ENCODE measurements at places on chromosomes 12 and 14. TPM values are rescaled to one million over a fixed set of nuclear protein-coding genes. Genes with fewer than 3 reads are reported as not detected.

The VTI1B gene
- total RNA-seq: 64.2 TPM

DNA sequence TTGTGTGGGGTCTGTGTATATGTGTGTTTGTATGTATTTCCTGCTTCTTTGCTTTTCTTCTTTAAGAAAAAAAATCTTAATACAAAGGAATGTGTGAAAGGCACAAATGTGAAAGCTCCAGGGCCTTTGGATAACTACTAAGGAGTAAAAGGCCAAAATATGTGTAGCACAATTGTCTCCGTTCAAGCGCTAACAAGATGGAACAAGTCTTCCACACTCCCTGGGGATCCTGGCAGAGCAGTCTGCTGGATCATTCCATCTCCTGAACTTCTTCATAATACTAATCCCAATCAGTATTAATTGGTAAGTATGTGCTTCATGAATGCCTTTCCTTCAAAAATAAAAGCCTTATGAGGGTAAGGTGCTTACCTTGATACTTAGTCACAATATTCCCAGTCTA is 462.5 kb upstream of the TBX3 start:
- no peak for DNase-seq

The HOTAIR gene
- total RNA-seq: not detected

- DNase-seq: no peak
Observed at GRCh38 chr14:94754391-94754942, 15.4 kb downstream of the GSC start.

DNA sequence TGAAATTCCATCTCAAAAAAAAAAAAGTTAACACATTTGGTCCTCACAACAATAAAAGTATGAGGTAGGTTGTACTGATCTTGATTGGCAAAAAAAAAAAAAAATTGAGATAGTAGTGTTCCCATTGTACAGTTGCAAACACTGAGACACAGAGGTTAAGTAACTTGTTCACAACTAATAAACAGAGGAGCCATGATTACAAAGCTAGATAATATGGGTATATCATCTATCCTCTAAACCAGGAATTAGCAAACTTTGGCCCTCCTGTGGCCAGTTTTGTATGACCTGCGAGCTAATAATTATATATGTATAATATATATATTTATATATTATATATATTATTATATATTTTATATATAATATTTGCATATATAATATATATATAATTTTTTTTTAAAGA is 2.3 kb upstream of the PSME1 start:
- no peak for DNase-seq

The BIN2 gene
- not detected for total RNA-seq

The ANKRD33 gene
- not detected for total RNA-seq

DNA sequence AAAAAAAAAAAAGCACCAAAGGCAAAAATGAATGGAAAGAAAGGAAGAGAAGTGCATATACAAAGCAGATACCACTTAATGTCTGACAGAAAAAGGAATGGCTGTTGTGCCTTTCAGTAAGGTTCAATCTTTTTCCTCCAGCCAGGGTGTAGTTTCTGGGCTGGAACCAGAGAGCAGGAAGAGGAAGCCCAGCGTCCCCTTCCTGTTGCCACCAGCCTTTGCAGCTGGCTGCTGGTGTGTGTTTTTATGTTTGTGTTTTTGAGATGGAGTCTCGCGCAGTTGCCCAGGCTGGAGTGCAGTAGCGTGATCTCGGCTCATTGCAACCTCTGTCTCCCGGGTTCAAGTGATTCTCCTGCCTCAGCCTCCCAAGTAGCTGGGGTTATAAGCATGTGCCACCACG is 64.6 kb upstream of the LTA4H start:
- no peak for DNase-seq

GRCh38 chr12:2372178-2372577 is 319.4 kb downstream of the CACNA1C start:
- no peak for DNase-seq

The PLEKHA5 gene
- total RNA-seq: 12.4 TPM

GRCh38 chr14:28773176-28773575 is 6.6 kb downstream of the FOXG1 start:
- no peak for DNase-seq

- no peak for DNase-seq
Observed at GRCh38 chr14:57470909-57471308, 22.7 kb downstream of the CCDC198 start.

GRCh38 chr14:37623426-37623951 is 28.1 kb downstream of the TTC6 start:
- peak; percentile 91 for DNase-seq

The NOC4L gene
- total RNA-seq: 10.2 TPM

The HRK gene
- not detected for total RNA-seq

The RNASE7 gene
- not detected for total RNA-seq

GRCh38 chr12:100359822-100360221 is 2.9 kb downstream of the SLC17A8 start:
- DNase-seq: peak; percentile 23

DNA sequence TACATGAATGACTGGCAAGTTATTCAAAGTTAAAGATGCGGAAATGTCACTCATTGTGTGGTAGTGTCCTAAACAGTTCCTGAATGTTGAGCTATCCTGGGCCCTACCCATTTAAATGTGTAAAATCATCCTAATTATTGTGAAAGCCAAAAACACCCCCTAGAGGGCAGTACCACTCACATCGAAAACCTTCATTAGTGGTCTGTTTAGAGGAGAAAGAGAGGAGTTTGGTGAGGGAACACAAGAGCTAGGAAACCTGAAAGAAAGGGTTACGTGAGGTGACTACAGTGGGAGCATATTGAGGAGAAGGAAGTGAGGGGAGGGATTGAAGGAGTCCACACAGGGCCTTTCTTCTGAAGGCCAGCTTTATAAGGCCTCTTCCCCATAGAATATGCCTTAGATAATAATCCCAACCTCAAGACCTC is 2.5 kb upstream of the TEP1 start:
- peak; percentile 72 for DNase-seq

The HCAR1 gene
- total RNA-seq: not detected

GRCh38 chr12:87952850-87953249 is 76.4 kb downstream of the C12orf50 start:
- DNase-seq: no peak

GRCh38 chr12:104624529-104624928 is 167.8 kb downstream of the CHST11 start:
- DNase-seq: no peak

GRCh38 chr12:50581226-50582184 is 76.7 kb downstream of the DIP2B start:
- DNase-seq: peak; percentile 95

The CLEC9A gene
- not detected for total RNA-seq

DNA sequence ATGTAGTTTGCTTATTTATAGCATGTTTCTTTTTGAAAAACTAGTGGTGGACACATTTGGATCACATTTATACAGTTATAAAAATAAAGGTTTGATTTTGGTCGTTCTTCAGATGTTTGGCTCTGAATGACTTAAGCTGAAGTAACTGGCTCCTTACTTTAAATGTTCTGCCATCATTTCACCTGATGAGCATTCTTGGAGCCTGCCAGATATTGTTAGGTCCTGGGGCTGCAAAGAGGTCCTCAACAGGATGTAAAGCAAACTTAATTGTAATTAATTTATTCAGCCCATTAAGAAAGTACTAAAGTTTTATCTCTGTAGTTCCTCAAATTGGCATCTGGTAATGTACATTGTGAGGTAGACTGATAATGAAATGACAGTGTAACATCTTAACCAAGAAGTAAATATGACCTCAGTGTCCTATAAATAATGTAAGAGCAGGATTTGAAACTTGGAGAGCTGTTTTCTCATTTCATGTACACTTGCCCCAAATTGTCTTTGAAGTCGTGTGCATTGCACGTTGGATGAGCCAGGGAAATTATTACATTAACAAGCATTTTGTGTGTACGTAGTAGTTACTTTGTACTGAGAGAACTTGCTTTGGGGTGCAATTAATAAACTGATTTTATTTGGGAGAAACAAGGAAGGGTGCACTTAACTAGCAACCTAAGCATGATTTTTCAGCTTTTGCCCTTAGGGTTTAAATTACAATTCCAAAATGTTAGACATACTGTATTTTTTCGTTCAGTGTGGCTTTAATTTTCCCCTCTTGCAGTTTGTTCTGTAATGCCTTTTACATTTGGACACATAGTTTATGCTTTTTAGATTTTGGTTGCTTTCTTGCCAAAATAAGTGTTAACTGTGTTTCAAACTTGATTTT is 7.5 kb downstream of the EIF5 start:
- no peak for DNase-seq

The RND1 gene
- total RNA-seq: not detected

DNA sequence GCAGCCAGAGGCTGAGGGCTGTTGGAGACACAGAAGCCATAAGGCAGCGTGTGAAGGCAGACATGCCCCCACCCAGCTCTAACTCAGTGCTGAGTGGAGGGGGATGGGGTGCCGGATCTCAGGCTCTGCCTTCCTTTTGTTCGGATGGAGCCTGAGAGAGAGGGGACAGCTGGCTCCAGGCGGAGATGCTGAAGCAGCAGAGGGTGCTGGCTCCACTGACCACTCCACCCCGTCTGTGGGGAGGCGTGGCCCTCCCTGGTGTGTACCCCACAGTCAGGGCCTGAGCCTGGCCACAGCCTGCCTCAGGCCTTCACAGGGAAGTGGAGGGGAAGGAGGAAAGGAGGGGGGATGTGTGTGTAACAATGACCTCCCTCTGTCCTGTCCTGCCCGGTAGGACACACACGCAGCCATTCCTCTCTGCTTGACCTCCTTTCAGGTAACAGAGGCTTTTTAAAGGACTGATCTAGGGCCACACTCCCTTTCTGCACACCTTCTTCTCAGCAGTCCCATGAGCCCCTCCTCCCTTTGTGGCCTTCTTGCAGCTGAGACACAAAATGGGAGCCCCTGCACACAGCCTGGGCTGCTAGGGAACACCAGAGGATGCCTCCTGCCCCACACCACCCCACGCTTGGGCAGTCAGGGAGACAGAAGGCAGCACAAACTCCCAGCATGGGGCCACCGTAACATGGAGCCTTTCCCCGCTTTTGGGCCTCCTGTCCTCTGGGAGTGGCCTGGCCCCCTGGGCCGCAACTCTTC is 9.6 kb upstream of the ENDOU start:
- DNase-seq: no peak

The ACSS3 gene
- 1.9 TPM for total RNA-seq

The PROX2 gene
- total RNA-seq: not detected

The DTX1 gene
- total RNA-seq: not detected

The KRT73 gene
- total RNA-seq: not detected

- DNase-seq: no peak
Observed at GRCh38 chr14:93533842-93534241, 103.1 kb downstream of the UNC79 start.

- no peak for DNase-seq
Observed at GRCh38 chr14:104342435-104343293, 204.3 kb downstream of the KIF26A start.

The GPRC5D gene
- not detected for total RNA-seq

- peak; percentile 67 for DNase-seq
Observed at GRCh38 chr12:114976959-114977358, 293.0 kb upstream of the TBX3 start.

GRCh38 chr12:2606186-2606910 is 188.4 kb upstream of the FKBP4 start:
- no peak for DNase-seq

DNA sequence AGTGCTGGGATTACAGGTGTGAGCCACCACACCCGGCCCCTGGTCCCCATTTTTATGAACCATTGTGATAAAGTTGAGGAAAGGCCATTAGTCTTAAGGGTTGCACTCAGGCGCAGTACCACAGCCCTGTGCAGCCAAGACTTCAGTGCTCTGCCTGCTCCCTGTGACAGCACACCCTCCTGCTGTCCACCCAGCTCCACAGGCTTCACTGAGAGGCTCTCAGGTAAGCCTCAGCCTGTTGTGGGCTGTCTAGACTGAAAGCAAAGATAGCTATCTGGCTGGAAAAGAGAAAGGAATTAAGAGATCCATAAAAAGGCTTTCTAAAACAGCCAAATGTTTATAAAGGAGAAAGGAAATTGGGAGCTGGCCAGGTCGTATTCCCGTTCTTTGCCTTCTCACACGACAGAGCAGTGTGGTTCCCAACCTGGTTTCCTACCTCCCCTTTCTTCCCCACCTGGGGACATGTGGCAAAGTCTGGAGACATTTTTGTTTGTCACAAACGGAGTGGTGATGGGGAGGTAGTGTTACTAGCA is 19.1 kb upstream of the DNM1L start:
- no peak for DNase-seq

DNA sequence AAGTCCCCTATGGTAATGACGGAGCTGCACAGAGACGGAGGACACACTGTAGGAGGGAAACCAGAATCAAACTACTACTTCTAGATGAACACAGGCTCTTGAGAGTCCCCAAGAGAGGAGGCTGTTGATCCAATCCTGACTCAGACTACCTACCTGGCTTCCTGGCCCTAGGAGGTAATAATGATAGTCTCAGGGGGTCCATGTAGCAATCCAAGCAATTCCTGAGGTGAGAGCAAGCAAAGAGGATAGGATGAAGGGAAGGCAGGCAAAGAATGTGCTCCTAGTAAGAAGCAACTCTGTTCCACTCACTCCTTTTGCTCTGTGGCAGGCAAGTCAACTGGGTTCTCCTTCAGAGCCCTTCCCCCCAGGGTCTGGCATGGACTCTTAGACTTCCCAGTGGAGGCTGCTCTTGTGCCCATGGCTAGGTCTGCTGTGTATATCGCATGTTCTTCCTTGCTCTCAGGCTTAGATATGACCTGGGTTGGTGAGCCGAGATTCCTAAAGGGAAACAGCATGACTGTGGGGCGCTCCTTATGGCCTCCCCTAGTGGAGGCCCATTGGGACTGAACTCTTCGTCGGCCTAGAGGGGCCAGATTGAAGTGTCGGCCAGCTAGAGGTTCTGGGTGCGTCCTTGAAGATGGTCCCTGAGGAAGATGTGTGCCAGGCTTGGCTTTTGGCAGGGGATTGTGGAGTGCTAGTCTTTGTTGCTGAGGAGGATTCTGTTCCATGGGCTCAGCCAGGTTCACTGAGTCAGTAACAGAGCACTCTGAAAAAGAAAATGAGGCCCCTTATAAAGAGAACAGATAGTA is 2.1 kb downstream of the TINF2 start:
- no peak for DNase-seq

The CYP27B1 gene
- total RNA-seq: 0.86 TPM

DNA sequence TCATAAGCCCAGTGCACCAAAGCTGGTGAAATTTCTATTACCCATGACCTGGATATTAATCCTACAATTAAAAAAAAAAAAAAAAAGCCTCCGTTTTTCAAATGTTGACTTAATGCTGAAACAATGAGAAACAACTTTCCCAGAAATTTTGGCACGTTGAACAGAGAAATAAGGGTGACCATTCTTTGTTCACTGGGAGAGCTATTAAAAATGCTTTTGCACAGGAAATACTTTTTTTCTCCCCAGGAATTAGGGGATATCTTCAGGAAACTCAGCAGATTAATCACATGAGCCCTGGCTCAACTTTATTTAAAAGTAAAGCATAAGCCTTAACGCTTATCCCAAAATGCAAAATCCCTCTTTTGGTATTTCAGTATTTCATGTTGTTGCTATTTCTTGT is 54.8 kb upstream of the FLRT2 start:
- DNase-seq: peak; percentile 42

Measured in GM23248 (cell line).